ENCODE measurements at places on chromosomes 4 and X.

DNA sequence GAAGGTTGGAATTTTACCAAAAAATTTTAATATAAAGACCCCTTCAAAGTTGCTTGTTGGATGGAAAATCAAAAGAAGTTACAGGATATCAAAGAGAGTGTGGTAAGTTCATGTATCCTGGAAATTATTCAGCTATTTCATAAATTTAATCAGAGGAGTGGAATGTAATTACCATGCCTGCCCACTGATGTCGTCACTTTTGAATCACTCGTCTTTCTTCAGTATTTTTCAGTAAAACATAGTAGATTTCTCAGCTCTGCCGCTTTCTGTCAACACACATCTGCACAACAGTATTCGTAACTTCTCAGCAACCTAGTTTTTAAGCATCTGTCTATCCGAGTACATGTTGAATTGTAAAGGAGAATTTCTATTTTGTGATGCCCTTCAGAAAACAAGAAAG lies 2163.0 kb upstream of the AGA start:
- DNase-seq = no peak

- DNase-seq = no peak
These were observed 51.7 kb upstream of the GPM6B start for GRCh38 chrX:13868591-13868990.

- DNase-seq = no peak
These were observed 2.4 kb upstream of the SLC9A6 start for GRCh38 chrX:135982860-135983259.

DNA sequence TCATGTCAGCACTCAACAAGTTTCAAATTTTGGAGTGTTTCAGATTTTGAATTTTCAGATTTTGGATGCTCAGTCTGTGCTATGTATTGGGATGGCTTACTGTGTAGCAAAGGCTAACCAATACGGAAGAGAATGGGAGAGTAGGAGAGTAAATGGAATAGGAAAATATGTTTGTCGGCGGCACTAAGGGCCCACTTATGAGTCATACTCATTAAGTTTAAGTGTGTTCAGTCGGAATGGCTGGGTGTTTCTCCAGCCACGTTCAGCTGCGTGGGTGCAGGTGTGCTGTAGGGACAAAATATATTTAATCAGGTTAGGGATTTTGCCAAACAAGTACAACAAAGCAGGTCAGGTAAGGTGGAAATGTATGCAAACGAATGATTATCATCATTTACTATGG lies 13.6 kb downstream of the FTHL17 start:
- no peak for DNase-seq

DNA sequence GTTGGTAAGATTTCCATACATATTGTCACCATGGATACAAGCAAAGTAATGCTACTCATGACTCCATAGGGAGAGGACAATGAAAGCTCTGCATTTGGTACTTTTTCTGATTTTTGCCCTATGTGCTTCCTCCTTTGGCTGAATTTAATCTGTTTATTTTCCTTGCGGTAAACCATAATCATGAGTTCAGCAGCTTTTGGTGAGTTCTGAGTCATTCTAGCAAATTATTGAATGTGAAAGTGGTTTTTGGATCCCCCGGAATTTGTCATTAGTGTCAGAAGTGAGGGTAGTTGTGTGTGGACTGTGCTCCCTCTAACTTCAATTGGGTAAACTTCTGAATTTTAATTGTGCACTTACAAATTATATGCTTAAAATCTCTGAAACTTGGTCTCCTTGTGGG lies 170.3 kb downstream of the MOSPD2 start:
- no peak for DNase-seq

DNA sequence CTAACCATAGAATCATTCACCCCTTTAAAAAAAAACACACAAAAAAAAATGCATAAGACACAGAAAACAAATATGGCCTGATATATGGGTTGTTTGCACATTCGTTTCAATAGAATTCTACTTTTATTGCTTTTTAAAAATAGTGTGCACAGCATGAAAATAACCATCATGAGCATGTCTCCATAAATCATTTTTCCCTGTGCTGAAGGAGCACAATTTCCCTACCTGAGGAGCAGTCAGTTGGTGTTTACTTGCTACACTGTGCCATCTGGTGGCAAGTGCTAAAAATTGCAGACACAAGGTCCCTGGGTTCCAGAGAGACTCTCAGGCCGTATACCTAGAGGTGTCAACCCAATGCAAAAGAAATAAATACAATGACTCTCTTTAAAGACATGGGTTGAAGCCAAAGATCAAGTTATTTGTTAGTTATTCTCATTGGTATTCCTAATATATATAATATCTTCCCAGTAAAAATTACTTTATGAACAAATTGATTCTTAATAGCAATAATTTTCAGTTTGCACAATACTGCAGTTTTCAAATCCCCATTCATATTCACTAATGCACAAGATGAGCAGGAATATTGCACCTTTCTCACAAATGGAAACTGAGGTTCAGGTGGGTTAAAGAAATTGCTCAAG lies 551.4 kb downstream of the IQCM start:
- peak; percentile 21 for DNase-seq

DNA sequence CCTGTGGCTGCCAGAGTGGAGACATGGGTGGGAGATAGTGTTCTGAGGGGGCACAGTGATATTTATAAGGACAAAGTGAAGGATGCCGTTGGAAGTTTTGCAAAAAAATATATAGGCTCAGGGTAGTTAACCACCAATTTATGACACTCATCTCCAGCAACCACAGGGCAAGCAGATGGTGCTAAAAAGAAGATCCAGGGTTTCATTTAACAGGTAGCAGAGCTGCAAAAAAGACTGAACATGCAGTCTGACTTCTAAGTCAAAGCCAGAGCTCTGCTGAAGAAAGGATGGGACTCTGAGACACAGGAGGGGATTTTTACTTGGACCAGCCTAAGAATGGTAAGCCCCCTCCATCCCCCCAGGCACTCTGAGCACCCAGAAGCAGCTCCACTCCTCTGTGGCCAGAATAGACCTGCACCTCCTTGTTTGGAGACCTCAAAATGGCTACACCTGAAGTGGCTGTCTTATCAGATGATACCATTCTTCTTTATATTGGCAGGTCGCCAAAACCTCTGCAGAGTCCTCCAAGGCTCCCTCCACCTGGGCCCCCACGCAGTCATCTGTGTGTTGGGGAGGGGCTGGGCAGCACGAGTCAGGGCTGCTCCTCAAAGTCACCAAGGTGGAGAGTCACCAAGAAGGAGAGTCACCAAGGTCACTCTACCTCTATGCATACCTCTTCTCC lies 161.4 kb upstream of the FAM9B start:
- DNase-seq = no peak
